ENCODE measurements at places on chromosomes 16 and 17.

DNA sequence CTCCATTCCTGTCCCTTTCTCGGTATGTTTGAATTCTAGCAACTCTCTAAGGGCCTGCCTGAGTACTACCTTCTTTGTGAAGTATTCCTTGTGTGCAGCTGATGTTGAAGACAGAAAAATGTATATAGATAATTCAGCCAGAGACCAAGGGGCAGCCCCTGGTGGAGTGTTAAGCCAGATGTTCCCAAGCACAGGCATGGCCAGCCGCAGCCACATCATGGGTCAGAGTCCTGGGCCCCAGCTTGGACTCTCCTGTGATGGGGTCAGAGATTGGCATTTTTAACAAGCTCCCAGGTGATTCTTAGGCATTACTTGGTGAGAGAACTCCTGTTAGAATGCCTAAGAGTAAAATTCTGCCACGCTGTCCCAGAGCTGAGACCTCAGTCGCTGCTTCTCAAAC is 100.8 kb downstream of the IRF8 start:
- no peak for DNase-seq

- no peak for DNase-seq
These were observed 947 bp downstream of the DDX42 start for GRCh38 chr17:63774969-63775265.

DNA sequence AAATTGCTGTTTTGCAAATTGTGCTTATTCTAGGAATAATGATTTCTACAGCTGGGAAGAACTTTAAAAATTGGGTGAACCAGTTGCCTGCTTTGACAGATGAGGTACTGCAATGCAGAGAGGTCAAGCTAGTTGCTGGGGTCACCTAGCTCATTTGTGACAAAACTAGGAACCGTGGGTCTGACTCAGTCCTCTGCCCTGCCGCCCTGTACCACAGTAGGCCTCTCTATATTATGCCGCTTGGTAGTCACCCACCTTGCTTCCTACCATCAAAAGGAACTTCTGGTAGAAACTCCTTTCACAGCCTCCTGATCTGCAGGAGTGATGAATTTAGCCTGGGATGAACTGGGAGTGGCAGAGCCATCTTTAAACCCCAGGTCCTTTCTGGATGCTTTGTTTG is 105.7 kb downstream of the PITPNC1 start:
- no peak for DNase-seq

- no peak for DNase-seq
These were observed 80.2 kb upstream of the COX10 start for GRCh38 chr17:13989138-13989537.

DNA sequence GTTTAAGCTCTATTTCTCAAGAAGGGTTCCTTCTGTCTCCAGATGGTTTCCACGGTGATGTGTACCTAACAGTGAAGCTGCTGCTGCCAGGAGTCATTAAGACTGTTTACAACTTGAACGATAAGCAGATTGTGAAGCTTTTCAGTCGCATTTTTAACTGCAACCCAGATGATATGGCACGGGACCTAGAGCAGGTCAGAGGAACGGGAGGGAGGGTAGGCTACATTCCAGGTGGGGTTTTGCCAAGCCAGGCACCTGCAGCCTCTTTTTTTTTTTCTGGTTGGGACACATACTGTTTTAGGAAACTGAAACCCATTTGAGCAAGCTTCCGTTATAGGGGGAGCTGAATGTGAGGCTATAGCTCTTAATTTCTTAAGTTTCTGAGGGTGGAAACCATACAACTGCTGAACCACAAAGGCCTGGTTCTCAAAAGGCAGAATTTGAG is 10.6 kb downstream of the LIG3 start:
- no peak for DNase-seq

DNA sequence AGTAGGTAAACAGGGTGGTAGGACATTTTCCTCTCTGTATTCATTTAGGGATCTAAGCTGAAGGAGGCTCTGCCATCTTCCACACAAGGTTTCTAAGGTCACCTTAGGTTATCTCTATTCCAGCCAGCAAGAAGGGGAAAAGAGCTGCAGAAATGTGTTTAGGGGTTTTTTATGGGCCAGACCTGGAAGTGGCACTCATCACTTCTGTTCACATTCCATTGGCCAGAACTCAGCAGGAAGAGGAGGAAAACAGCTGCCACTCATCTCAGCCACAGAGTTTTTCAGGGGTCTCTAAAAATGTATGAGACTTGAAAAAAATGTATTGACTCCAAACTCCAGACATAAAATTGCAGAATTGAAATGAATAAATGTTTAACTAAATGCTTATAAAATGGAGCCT is 65.8 kb downstream of the FTO start:
- no peak for DNase-seq

DNA sequence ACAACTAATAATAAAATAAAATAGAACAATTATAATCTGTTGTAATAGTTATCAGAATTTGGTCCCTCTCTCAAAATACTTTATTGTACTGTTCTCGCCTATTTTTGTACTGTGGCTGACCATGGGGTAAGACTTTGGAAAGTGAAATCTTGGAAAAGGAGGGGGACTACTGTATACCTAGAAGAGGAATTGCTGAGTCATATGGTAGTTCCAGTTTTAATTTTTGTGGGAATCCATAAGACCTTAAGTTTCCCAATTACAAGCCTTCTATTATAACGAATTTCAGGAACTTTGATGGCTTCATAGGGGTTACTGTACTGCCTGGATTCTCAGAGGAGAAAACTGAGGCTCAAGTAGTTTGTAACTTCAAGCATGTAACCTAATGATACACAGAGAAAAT is 35.5 kb downstream of the TNRC6A start:
- DNase-seq = no peak

All from GM19239 (cell line).